ENCODE measurements at places on chromosomes 3 and 15.
A peak's percentile ranks its signal among the peaks of the same experiment; 100 is the strongest.

DNA sequence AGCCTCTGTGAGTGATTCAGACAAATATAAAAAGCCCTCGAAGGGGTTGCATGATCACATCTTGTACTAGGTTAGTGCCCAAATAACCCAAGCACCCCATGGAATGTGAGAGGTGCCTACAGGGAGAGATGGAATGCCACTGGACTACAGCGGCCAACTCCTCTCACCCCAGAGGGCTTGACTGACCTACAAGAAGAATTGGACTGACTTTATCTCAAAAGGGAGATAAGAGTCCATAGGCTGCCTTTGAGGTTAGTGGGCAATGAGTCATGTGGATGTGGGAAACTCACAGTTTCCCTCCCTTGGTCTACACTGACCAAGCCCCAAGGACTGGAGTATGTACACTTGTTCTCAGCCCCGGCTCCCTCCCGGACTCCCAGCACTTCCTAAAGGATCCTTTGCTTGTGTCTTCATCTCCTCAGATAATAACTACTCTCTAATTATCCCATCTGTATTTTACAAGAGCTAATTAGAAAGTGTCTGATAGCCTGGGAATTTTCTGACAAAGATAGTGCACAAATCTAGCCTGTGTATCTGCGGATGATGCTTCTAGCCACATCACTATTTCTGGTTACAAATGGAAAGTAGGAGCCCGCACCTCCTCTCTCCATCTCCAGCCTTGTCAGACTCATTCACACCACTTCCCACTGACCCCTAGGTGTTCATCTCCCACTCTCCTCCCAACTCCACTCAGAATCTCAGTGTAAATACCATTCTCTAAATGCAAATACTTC, 547.8 kb upstream of the TBL1XR1 start:
- DNase-seq = no peak

GRCh38 chr3:187267306-187267705, 24.2 kb downstream of the MASP1 start:
- DNase-seq = no peak

DNA sequence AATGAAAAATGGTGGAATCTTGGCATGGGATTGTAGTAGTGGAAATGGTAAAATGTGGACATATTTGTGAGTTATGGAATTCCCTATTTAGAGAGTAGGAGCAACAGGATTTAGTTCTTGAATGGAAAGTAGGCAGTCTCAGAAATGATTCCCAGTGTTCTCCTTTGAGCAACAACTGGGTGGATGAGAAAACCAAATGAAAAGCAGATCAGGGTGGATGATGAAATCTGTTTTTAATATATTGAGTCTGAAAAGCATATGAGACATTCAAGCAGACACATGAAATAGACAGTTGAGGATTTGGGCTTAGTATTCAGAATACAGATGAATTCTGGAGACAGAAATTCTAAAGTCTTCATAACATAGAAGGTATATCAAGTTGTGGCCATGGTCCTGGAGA, 451.3 kb downstream of the LPP start:
- DNase-seq = no peak

GRCh38 chr15:62068810-62069167, 2.0 kb downstream of the C2CD4A start:
- DNase-seq = peak; percentile 48
